ENCODE measurements at places on chromosomes 7 and 10.
A peak's percentile ranks its signal among the peaks of the same experiment; 100 is the strongest.

DNA sequence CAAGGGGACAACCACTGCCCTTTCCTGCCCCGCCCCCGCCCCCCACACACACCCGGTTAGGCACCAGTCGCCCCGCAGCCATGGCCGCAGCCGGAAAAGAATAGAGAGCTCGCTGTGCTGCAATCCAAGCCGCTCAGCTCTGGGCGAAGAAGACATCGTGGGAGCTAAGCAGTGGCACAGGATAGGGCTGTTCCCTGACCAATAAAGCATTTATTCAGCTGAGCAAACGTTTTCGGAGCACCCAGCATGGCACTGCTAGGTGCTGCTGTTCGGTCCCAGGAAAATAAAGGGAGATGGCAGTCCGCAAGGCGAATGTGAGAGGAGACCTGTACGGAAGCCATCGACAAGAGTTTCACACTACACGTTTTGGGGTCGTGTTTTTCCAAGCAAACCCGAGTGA, 18.3 kb downstream of the SKIDA1 start:
- no peak for DNase-seq

GRCh38 chr7:7247658-7248057, 65.3 kb downstream of the C1GALT1 start:
- no peak for DNase-seq

DNA sequence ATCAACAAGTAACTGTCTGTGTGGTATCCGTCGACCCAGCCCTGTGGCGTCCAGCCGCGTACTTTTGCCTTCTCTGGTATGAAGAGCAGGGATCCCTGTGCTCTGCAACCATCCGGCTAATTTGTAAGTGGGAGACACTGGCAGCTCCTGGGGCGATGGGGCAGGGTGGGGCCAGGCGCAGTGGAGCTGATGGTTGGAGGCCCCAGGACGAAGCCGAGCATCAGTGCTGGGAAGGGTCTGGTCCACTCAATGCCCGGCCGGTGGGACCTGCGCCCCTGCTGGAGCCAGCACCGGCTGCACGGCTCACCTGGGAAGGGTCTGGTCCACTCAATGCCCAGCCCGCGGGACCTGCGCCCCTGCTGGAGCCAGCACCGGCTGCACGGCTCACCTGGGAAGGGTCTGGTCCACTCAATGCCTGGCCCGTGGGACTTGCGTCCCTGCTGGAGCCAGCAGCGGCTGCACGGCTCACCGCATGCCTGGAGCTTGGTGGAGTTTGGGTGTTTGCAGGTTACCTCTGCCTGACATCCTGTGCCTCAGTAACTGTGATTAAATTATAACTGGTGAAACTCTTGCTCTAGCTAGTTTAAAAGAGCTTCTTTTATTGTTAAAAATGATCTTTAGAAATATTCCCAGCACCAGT, 96.1 kb downstream of the NKX6-2 start:
- DNase-seq = no peak

- no peak for DNase-seq
Measured at GRCh38 chr10:97060441-97061084, 125.2 kb downstream of the SLIT1 start.

- DNase-seq = no peak
Measured at GRCh38 chr7:83836028-83836427, 187.1 kb upstream of the SEMA3E start.

- DNase-seq = peak; percentile 69
Measured at GRCh38 chr7:2530071-2530987, 10.8 kb downstream of the LFNG start.

GRCh38 chr10:106857213-106857612, 307.3 kb downstream of the SORCS1 start:
- peak; percentile 40 for DNase-seq

GRCh38 chr7:2781636-2782035, 62.5 kb downstream of the GNA12 start:
- DNase-seq = no peak

- DNase-seq = peak; percentile 10
Measured at GRCh38 chr7:69605070-69605469, 6.8 kb downstream of the AUTS2 start.

DNA sequence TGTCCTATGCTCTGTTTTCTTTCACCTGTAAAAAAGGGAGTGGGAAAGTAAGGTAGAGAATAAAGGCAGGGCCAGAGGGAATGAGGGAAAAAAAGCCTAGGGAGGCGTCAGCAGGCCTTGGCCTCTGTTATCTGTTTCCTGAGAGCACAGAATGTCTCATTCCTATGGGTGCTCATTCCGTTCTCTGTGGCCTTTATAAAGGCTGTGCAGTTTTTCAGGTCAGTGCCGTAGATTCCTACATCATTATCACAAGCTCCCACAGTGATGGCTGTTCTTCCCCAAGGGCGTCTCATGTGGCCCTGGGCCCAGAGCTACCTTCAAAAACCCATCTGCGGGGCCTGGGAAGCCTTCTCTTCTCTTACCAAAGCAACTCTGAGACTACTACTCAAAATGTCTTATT, 16.7 kb upstream of the AKR1B10 start:
- no peak for DNase-seq

GRCh38 chr7:51220226-51220625, 96.4 kb downstream of the COBL start:
- peak; percentile 1 for DNase-seq

- DNase-seq = no peak
Measured at GRCh38 chr7:37952240-37952639, 31.8 kb downstream of the EPDR1 start.

- peak; percentile 68 for DNase-seq
Measured at GRCh38 chr7:150378115-150378852, 846 bp upstream of the ZNF775 start.

DNA sequence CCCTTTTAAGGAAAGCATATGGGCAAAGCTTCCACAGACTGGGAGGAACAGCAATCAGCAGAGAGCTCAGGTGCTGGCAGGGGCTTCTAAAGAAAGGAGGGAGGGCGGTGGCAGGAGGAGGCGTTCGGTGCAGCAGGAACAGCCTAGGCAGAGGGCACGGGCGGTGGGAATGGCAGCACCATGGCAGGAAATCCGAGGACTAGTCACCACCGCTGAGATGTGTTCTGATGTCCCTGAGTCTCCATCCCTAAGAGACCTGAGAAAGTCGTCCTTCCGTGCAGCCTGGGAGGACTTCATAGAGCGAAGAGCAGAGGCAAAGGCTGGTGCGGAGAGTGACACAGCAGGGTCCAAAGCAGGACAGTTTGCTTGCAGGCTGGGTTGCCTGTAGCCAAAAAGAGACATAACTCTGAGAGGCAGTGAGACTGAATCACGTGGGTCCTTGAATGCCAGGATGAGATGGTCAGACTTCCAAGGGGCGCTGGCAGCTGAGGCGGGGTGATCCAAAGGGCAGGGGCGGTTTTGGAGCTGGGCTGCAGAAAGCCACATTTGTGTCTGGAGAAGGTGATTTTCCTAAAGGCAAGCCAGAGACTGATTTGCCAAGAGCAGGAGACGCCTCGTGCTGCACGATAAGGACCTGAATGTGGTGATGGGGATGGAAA, 35.8 kb upstream of the GRID1 start:
- DNase-seq = no peak

GRCh38 chr10:12243864-12244620, 48.1 kb downstream of the CDC123 start:
- peak; percentile 56 for DNase-seq

DNA sequence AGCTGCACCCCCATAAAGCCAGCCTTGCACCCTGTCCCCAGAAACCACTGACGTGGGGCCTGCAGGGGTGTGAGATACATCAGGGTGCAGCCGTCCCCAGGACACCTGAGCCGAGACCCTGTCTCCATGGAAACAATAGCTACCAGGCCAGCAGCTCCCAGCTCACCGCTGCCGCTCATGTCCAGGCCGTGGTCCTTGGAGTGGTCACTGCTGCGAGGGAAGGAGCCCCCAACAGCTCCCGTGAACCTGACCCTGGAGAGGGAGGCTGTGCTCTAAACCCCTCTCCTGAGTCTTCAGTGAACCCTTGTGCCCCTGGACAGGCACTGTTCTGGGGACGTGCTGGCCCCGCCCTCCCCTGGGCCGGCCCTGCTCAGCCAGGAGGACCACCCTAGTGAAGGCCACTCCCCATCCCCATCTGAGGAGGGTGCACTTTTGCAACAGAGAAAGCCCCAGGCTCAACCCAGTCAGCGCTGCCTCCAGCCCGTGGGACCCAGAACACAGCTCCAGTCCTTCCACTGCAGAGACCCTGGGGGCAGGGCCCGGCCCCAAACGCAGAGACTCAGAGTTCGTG, 19.6 kb upstream of the INPP5A start:
- no peak for DNase-seq

DNA sequence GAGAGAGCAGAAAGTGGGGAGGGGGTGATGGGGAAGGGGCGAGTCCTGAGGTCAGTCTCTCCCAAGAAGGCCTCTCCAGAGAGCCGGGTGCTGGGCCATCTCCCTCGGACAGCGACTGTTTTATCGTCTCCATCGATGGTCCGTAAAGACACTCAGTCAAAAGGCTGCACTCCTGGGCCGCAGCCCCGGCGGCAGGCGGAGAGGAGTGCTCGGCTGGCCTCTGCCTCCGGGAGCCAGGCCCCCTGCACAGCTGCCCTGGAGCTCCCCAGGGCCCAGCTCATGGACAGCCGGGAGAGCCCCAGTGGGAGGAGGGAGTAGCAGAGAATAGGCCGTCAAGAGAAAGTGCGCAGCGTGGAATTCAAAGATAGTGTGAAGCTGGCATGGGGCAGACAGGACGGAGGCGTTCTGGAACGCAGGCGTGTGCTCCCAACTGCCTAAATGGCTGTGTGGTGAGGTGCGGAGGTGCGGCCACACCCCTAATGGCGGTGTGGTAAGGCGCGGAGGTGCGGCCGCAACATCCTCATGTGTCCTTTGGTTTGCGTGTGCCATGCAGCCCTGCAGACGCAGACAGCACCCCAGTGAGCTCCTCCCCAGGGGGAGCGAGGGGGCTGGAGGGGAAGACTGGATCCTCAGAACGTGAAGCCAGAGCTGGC, 477.5 kb upstream of the FOXK1 start:
- no peak for DNase-seq

GRCh38 chr7:45384499-45384898, 189.7 kb upstream of the ADCY1 start:
- no peak for DNase-seq

DNA sequence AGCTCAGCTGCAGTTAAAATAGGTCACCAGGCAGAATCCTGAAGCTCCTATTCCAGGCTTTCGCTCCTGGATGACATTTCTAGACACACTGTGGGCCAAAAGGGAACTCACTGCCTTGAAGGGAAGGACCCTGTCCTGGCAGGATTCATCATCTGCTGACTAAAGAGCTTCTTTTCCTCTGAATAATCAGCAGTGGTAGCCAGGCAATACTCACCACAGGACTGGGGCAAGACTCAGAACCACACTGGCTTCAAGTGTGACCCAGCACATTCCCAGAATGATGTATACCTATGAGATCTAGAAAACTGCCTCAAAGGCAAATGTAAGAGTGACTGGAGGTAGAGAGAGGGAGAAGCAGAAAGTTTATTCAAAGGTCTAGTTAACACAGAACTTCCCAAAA, 29.5 kb upstream of the EBF3 start:
- no peak for DNase-seq

- no peak for DNase-seq
Measured at GRCh38 chr10:17734432-17735080, 17.4 kb upstream of the TMEM236 start.

DNA sequence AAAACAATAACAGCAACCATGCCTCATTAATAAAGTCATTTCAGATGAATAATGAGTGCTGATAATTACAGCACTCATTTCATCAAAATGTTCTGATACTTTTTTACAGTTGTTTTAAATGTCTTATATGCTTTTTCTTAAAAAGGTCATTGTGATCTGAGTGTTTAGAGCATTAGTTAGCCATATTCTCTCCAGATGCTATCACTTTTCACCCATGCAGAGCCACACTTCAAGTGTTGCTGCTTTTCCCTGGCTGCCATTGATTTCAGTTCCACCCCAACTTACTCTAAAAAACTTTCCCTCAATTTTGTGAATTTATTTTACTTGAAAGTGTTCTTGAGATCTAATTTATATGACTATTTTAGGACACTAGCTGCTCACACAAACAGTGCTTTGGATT, 41.8 kb downstream of the NUP205 start:
- no peak for DNase-seq

DNA sequence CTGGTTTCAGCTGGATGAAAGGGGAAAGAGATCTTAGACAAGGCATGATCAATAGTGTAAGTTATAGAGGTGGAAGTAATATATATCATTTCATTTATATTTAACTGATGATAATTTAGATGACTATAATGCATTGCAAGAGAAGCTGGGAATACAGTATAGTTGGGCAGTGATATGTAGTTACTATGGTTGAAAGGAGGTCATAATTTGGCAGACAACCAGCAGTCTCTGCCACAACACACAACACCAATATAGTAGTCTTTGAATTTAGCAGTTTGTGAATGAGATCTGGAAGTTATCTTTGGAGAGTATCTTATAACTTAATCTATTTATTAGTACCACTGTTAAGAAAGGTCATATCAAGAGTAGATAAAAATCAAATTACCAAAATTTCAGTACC, 39.9 kb downstream of the TAX1BP1 start:
- no peak for DNase-seq

- DNase-seq = no peak
Measured at GRCh38 chr7:39217783-39218182, 240.1 kb downstream of the POU6F2 start.

- DNase-seq = no peak
Measured at GRCh38 chr10:58951746-58952145, 224.7 kb upstream of the PHYHIPL start.

GRCh38 chr10:69319841-69320316, 41.6 kb downstream of the HK1 start:
- DNase-seq = no peak

DNA sequence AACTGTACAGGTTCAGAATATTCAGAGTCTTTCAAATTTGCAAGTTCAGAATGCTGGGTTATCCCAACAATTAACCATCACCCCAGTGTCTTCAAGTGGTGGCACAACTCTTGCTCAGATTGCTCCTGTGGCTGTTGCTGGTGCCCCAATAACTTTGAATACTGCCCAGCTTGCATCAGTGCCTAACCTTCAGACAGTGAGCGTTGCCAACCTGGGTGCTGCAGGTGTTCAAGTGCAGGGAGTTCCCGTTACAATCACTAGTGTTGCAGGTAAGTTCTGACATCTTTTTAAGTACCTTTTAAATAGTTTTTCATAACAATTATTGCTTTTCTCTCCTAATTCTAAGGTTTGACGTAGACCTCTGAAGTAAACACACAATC, 2.7 kb downstream of the SP4 start:
- no peak for DNase-seq

DNA sequence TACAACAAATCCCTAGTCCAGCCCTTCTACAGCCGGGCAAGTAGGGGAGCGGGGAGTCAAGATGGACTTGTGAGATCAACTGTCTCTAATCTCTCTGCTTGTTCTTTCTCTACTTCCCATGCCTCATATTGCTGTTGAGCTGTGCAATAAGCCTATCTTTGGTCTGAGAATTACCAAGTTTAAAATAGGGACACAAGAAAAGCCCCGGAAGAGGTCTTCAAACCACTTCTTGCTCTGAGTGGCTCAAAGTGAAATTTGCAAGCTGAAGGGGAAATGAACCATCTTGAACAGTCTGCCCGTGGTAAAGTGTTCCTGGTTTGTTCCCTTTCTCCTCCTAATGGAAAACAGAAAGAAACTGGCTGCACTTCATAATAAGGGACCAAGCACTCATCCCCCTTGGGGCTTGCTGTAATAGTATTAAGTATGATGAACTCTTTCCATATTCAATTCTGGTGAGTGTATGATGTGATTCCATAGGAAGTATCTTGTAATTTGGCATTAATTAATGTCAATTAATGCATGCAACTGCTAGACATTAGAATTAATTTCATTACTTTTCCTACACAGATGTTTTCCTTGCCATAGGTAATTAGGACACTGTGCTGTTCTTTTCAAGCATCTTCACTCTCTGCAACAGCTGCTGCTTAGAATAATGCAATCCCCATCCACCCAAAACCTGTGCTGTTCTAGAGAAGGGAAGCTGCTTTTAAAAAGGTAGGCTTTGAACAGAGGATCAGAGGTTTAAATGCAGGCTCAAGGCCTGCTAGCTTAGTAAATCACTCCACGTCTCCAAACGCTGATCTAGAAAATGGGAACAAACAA, 449.6 kb downstream of the SORCS1 start:
- peak; percentile 21 for DNase-seq
